CMK (cell line): ENCODE measurements at places on chromosomes 16 and 17.
A peak's percentile ranks its signal among the peaks of the same experiment; 100 is the strongest.

GRCh38 chr17:50412188-50412732, 13.8 kb upstream of the ACSF2 start:
- no peak for DNase-seq

DNA sequence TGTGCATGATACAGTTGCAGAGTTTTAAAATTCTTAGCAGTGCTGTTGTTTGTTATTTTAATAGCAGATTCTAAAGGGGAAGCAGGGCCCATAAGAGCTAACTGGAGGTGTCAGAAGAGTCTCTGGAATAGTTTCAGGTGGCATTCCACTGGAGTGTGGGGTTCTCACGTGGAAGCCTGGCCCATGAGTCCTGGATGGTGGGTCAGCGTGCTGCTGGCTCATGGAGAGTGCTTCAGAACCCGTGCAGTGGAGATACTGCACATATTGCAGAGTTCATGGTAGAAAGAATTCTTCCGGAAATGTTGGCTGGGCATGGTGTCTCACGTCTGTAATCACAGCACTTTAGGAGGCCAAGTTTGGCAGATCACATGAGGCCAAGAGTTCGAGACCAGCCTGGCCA, 43.9 kb downstream of the B9D1 start:
- no peak for DNase-seq

DNA sequence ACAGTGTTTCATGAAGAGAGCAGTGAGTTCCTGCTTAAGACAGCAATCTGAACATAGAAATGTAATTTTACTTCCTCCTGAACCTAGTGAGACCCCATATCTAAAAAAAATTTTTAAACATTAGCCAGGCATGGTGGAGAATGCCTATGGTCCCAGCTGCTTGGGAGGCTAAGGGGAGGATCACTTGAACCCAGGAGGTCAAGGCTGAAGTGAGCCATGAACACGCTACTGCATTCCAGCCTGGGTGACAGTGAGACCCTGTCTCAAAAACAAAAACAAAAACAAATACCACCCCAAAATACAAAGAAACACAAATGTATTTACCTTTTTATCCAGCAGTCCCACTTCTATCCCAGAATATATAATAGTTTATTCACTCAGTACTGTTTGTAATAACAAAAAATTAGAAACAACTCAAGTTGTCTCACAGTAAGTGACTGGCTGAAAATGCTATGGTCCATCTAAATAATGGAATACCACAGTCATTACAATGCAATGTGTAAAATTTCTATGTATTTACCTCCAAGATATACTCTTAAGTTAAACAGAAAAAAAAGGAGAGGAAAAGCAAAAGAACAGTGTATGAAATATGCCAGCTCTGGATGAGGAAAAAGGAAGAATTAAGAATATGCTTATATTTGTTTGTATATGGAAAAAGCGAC, 16.3 kb downstream of the CFDP1 start:
- DNase-seq, result no peak

- peak; percentile 67 for DNase-seq
Observed at GRCh38 chr16:85566561-85567100, 46.5 kb upstream of the GSE1 start.

GRCh38 chr17:78563189-78564145, 13.7 kb downstream of the DNAH17 start:
- DNase-seq, result no peak

DNA sequence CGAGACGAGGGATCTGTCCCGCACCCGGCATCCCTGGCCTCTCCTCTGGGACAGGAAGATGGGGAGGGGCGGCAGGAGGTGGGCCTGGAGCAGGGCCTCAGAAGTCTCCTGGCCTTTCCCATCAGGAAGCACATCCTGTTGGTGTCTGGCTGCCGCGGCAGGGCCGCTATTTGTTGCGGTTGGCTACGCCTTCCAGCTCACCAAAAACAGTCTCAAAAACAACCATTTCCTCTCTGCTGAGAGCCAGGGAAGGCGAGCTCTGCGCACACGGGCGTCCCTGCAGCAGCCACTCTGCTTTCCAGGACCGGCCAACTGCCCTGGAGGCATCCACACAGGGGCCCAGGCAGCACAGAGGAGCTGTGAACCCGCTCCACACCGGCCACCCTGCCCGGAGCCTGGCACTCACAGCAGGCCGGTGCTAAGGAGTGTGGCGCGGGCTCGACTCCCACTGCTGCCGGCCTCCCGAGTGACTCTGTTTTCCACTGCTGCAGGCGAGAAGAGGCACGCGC, at the start of gene TMEM204:
Gene TMEM204 (plus strand): TSS at position 224 of the 509 bp plus-strand sequence. CDS start 610 bp downstream, outside the sequence.
- no peak for DNase-seq

- no peak for DNase-seq
Observed at GRCh38 chr17:39791111-39791992, 53.6 kb downstream of the GRB7 start.

DNA sequence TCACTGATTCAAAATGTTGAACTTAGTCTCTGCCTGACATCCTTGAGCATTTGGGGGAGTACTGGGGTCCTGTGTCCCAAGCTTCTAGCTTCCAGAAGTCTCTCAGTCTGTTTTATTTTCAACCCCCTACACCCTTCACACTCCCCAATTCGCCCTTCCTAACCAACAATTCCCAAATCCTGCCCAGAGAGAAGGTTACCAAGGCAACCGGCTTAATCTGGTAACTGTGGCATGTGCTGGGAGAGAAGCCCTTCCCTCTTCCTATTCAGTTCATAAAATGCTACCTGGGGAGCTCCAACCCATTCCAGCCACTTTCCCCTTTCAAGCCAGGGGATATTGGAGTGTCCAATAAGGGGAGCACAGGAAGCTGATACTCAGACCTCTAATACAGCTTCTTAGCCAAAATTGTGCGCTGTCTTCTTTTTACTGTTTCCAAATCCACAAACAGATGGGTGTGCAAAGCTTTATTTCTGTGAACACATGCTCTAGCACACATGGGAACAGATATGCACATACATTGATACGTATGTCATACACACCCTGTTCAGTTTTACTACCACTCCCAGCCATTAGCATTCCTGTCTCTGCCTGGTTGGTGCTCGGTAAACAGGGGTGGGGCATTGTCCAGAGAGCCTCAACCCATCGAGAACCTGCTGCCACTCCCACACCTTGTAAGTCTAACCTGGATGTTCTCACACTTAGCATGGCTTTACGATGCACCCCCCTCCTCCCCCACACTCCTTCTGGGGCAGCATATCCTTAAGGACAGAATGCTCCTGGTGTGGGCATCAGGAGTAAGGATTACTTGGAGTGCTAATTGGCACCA, 1.1 kb upstream of the RAPGEFL1 start:
- no peak for DNase-seq

- no peak for DNase-seq
Observed at GRCh38 chr16:67733734-67734470, 14.8 kb upstream of the GFOD2 start.

DNA sequence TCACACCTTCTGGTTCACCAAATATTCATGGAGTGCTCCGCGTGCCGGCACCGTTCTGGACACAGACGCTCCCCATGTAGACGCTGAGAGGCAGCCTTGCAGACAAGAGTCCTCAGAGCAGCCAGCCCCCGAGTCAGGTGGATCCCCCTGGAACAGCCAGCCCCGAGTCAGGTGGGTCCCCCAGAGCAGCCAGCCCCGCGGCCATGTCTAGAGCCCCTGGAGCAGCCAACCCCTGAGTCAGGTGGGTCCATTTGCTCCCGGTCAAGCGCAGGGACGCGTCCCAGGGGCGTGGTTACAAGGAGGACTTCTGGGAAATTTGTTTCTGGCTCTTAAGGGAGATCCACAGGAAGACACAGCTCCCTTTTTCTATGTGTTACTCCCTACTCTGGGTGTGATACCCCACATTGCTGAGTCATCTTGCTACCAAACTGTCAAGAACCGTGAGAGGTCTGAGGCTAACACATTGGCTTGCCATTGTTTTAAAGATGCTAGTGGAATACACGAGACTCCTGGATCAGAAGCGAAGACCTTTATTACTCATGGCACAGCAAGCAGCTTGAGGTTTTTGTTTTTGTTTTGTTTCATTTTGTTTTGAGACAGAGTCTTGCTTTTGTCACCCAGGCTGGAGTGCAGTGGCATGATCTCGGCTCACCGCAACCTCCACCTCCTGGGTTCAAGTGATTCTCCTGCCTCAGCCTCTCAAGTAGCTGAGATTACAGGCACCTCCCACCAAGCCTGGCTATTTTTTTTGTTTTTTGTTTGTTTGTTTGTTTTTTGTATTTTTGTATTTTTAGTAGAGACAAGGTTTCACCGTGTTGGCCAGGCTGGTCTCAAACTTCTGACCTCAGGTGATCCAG, 43.3 kb upstream of the CBFA2T3 start:
- DNase-seq, result no peak

DNA sequence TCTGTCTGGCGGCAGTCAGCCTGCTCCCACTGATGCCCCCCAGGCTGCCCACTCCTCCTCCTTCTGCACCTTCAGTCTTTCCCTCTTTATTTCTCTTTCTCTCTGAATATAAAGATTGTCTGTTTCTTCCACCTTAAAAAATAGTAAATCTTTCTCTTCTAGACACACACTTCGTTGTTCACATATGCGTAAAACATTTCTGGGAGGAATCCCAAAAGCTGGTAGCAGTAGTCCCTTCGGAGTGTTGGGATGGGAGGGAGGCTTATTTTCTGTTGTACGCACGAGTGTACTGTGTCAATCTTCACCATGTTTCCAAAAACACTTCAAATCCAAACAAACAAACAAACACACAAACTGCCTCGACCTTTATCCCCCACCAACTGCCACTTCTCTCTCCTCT, 9.9 kb downstream of the OSBPL7 start:
- no peak for DNase-seq

DNA sequence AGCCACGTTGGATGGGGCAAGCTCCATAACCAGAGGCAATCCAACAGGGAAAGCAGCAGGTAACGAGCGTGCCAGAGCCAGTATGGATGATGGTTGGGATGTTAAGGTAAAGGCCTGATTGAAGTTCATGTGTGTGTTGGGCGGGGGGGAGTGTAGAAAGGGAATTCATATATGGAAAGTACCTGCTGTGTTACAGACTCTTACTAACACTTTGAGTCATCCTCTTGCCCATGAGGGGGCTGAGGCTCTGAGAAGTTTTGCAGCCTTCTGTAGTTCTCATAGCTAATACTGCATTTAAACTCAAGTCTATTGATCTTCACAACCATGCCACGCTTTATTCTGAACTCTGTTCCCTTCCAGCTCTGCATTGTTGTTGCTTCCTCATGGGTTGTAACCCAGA, 28.5 kb downstream of the SYCE1L start:
- no peak for DNase-seq

- no peak for DNase-seq
Observed at GRCh38 chr16:11752856-11753255, 10.2 kb upstream of the TXNDC11 start.

DNA sequence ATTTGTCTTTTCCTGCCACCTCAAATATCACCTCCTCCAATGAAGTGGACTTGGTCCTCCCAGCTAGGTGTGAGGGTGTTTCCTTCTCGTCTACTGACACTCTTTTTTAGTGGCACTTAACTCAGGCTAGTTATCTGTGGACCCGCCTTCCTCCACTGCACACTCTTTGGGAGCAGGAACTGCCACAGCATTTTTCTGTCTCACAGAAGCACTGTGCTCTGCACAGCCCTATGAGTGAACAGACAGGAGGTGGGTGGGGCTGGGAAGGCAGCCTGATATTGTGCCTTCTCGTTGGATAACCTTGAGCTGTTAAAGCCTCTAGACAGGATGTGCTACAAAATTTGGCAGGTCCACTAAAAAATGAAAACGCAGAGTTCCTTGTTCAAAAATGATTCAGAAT, 31.9 kb upstream of the HOXB13 start:
- DNase-seq, result no peak

GRCh38 chr16:349211-349610, 3.3 kb downstream of the AXIN1 start:
- no peak for DNase-seq

DNA sequence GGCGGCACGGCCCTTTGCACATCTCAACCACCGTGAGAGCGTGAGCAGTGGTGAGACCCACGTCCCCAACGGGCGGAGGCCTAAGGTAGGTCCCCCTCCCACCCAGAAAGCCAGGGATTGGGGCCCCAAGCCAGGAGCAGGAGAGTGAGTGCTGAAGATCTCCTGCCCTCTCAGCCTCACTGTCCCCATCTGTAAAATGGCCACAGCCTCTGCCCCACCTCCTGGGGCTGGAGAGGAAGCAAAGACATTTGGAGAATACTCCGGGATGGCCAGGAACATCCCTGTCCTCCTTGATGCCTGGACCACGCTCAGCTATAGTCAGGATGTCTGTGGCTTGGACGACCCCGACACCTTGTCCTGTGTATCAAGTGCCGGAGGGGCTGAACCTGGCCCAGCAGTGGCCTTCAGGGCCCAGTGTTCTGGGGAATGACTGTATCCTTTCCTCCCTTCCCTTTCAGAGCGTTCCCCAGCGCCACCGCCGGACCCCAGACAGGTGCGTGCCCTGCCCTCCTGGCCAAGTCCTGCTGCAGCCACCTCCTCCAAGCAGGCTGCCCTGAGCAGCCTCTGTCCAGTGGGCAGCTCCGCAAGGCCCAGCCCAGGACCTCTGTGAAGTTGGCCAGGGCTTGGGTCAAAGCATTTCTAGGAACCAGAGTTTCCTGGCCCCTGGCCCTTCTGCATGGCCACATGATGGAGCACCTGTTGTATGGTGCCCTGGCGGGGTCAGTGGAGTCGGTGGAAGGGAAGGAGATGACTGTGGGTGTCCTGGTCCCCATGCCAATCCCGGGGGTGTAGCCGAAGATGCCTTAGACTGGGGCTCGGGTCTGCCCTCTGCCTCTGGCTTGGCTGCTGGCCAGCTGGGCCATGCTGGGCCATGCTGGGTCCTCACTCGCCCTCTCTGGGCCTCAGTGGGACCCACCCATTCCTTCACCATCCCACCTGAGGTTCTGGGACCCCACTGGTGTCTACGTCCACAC, 38.4 kb downstream of the ADCY7 start:
- no peak for DNase-seq

DNA sequence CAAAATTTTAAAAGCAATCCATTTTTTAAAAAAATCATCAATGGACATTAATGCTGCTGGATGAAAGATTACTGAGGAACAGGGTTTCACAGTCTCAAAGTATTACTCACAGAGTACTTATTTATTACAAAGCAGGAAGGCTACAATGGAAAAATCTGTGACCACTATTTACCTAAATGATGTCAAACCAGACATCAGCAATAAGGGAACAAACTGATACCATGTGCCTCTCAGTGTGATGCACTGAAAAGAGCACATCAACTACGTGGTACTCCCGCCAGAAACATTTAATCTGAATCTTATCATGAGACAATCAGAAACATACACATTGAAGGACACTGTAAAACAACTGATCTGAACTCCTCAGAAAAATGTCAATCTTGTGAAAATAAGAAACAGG, 124.2 kb downstream of the PARN start:
- no peak for DNase-seq

- no peak for DNase-seq
Observed at GRCh38 chr17:37131669-37132611, 183.2 kb downstream of the AATF start.

GRCh38 chr17:80901319-80901718, 90.3 kb upstream of the CHMP6 start:
- DNase-seq, result no peak
